ENCODE measurements at places on chromosomes 12 and 14. TPM values are rescaled to one million over a fixed set of nuclear protein-coding genes. Genes with fewer than 3 reads are reported as not detected.

DNA sequence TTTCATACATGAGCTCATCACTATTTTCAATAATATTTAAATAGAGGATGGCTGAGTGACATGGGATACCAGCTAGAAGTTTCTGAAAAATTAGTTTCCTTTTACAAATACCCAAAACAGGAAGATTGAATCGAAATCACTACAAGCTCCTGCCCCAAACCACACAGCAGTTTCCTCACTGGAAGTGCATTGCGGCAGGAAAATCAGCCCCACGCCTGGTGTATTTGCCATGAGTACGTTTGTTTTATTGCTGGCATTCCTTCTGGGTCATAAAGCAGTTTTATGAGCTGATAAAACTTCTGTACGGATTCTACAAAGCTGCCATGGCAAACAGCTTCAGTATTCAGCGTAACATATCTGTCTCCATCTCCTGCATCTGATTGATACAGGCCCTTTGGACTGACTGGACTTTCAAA, 23.7 kb downstream of the CDC42BPB start:
- no peak for DNase-seq

Gene C12orf60
- polyA plus RNA-seq = 1.6 TPM

Gene CACNA1C
- polyA plus RNA-seq = 1.9 TPM

GRCh38 chr12:38736821-38737220, 168.6 kb downstream of the CPNE8 start:
- DNase-seq = no peak

DNA sequence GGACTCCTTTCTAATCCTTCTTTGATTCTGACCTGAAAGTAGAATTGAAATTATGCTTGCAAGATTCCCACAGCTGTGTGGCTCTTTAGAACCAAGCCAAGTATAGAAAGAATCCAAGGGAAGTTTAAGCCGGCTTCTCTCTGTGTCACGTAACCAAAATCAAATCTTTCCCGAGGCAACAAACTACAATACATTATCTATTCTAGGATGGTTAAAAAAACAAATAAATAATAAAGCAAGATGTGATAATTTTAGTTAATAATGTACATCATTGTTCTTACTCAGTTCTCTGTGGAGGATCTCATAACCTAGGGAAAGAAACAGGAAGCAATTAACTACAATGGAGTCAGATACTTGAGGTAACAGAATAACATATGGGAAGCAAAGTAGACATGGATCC, 78.1 kb upstream of the ST8SIA1 start:
- DNase-seq = peak; percentile 7

Gene MYO1H
- polyA plus RNA-seq = 0.14 TPM

GRCh38 chr12:81683881-81684280, 75.3 kb downstream of the PPFIA2 start:
- DNase-seq = no peak

DNA sequence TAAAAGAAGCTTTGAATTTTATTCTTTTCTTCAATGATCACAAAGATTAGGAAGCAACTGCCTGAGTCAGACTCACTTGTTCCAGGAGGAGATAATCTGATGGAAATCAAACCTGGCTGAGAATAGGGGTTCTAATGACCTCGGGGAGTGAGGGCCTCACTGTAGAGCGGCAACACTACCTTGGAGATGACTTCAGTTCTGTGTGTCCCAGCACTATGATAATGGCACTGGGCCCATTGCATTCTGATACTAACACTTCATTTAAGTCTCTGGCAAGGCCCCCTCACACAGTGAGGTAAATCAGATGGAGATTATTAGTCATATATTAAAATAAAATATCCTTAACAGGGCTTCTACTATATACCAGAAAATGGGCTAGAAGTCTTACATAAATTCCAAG, 233.3 kb upstream of the EGLN3 start:
- DNase-seq = peak; percentile 74

DNA sequence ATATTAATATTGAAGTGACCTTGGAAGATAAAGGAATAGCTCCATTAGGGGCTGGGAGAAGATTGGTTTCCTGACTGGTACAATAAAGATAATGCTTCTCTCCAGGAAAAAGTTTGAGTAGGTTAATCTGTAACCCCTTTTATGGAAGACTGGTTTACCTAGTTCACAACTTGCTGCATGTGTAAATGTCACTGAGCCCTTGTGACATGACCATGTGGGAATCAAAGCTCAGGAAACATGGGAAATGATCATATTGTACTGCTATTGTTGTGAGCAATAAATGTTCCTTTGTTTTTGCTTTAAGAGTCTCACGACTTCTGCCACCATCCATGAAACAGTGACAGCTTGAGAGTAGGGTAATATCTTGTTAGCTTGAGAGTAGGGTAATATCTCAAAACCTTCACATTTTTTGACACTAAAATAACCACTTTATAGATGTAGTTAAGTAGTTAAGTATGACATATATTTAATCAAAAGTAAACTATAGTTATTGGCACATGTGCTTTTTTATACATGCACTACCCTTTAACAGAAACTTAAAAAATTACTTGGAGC, 1338.6 kb downstream of the FSCB start:
- no peak for DNase-seq

DNA sequence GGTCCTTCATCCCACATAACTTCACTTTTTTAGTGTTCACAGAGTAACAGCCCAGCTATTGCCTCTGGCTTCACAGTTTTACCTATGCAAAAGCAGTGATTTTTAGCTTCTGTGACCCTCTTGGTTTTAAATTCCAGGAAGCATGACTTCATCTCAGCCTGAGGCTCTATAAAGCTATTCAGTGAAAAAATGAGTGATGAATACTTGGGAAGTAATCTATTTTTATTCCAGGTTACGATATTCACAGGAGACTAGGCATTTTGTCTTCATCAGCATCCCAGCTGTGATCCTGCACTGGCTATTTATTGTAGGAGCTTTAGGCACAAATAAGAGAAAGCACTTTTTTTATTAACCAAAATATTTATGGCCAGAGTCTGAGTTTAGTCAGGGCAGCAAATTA, 164.8 kb downstream of the SNAPC1 start:
- DNase-seq = peak; percentile 48

DNA sequence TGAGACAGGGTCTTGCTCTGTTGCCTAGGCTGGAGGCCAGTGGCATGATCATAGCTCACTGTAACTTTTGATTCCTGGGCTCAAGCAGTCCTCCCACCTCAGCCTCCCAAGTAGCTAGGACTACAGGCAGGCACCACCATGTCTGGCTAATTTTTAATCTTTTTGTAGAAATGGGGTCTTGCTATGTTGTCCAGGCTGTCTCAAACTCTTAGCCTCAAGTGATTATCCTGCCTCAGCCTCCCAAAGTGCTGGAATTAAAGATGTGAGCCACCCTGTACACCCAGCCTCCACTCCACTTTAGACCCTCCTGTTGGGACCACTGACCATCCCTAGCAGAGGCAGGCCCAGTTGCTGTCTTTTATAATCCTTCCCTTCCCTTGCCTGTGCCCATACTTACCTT, 63.3 kb upstream of the OSBPL8 start:
- no peak for DNase-seq
